LoVo (cell line): ENCODE measurements at places on chromosomes 13 and 19.

DNA sequence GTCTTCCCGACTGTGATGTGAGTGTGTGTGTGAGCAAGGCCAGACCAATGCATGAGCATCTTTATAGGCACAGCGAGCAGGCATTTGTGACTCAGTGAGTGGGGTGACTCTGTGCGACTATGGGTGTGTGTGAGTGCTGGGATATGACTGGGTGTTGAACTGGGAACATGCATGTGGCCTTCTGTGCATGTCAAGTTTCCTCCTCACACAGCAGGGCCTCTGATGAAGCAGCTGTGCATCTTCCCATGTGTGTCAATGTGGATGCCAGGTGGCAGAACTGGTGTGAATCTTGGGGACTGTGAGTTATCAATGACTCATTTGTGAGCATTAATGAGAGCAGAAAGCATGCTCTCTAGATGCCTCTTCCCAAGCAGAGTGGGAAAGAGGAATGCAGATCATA is 12.1 kb upstream of the LGALS14 start:
- no peak for DNase-seq

GRCh38 chr13:85132986-85133385 is 666.2 kb downstream of the SLITRK6 start:
- DNase-seq = no peak

DNA sequence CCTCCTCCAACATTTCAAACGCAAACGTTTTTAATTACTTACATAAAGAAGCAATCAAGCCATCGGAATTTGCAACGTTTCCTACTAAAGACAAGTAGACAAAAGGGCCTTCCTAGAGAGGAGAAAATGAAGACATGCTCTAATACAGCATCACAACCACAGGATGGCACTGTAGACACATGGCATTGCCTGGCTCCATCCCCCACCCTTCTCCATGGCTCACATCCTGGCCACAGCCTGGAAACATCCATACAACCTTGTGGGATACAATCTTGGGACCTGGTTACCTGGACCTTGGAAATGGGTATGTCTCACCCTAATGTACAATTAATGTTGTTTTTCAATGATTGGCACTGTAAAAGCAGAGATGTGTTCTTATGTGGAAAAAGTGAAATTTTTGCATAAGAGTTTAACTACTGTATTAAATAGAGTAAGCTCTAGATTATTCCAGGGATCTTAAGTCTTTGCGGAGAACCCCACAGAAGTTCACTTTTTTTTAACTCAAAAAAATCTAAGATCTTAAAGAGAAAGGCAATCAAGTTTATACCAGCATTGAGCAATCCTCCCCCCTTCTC is 21.5 kb downstream of the EBPL start:
- DNase-seq = peak; percentile 57

GRCh38 chr19:44722131-44723121 is 23.5 kb downstream of the CEACAM16 start:
- DNase-seq = no peak

DNA sequence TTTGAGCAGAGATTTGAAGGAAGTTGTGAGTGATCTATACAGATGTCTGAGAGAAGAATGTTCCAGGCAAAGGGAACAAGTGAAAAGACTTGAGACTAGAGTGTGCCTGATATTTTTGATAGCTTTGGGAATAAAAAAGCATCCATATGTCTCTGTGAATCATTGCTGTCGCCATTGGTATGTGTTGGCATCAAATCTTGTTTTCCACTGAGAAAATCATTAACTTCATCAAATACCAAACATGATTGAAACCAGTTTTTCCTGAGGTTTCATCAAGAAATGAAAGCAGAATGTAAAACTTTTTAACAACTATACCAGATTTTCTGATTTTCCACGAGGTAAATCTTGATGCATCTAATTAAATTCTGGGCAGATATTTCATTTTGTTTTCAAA is 862.6 kb downstream of the DIAPH3 start:
- DNase-seq = no peak

- DNase-seq = no peak
Measured at GRCh38 chr19:18440415-18440877, 2.5 kb upstream of the ISYNA1 start.

- no peak for DNase-seq
Measured at GRCh38 chr13:99982731-99983498, 1.3 kb downstream of the ZIC2 start.

DNA sequence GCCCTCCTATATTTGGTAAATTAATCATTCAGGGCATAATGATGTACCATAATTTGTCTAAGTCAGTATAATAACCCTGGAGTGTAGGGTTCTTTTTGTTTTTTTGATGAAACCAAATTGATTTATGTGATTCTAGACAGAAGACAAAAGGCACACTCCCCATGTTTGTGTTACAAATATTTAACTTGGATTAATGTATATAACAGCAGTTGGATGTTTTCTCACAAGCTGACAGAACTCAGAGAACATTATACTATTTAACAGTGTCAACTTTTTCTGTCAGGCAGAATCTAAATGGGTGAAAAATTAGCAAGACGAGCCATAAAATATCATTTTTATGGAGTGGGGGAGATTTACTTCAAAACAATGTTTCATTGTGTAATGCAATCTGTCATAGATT is 15.2 kb downstream of the CBY2 start:
- DNase-seq = no peak

GRCh38 chr13:91574766-91575165 is 176.3 kb downstream of the GPC5 start:
- no peak for DNase-seq

DNA sequence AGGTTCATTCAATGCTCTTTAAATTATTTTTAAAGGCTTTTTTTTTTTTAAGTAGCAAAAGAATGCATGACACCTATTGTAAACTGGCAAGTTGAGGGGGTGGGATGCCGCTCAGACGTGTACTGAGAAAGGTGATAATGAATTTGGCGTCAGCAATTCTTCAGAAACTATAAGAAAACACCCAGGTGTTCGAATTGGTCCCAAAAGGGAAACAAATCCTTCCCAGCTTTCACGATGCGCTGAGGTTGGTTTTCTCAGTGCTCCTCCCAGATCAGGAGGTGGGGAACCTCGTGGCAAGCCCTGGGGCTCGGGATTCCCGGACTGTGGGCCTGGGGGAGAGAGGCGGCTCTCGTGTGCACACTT is 543 bp upstream of the FAM124A start:
- DNase-seq = no peak

DNA sequence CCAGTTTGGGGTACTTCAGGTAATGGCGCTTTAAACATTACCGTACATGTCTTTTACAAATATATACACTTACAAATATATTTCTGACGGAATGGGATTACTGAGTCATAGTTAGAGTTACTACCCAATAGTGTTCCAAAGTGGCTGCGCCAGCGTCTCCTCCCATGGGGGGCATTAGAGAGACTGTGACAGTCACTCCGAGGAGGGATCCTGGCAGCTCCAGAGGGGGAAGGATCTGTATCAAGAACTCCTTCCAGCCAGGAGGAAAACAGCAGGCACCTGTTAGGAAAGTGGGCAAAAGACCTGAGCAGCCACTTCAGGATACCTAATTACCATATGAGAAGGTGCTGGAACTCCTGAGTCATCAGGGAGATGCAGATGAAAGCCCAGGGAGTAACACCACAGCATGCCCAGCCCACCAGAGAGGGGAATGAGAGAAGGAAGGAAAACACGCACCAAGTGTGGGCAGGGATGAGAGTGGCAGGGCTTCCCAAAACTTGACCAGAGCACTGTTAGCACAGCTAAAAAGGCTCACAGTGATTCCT is 52.9 kb downstream of the SLC7A9 start:
- no peak for DNase-seq

DNA sequence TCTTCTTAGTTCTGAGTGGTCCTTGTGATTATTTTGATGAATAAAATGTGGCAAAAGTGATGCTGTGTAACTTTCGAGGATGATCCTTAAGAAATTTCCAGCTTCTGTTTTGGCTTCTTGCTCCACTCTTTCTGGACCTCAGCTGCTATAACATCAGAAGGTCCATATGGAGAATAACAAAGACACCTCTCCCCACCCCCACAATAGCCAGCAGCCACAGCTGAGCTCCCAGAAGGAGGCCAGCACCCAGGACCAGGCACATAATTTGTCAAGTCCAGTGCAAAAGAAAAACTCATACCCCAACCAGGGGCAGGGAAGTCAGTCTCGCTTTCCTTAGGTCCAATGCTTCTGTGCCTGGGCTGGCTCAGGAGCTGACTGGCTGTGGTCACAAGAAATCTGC is 357.6 kb downstream of the RFC3 start:
- DNase-seq = no peak

DNA sequence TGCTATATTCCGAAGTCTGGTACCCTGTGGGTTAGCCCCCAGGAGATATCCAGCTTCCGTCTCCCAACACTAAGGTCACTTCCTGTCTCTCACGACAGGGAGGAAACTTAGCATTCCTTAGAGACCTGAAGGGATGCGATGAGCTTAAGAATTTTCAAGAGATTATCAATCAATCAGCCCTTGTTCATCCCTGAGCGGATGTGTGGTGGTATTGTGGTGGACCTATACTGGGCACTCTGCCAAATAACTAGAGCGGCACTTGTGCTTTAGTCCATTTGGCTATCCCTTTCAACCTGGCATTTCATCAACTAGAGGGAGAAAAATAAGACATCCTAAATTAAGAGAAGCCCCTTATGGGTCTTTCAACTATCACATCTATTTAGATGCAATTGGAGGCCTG is 30.9 kb upstream of the ZNF562 start:
- no peak for DNase-seq

DNA sequence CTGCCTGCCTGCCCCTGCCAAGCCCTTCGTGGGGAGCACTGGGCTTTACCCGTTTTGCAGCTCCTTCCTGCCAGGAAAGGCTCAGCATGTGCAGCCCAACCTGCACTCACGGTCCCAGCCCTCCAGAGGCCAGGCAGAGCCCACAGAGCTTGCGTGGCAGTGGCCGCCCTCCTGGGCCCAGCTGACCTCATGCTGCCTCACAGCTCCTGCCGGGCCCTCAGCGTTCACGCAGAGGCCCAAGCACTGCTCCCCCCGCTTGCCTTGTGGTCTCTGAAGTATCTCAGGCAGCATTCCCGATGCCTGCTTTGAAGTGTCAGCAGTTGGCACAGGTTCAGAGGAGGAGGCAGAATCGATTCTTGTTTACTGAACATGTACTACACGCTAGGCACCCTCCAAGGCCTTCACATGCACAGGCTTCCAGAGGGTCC is 32.5 kb downstream of the CAPN12 start:
- no peak for DNase-seq

GRCh38 chr13:102693776-102694175 is 1.1 kb downstream of the METTL21C start:
- no peak for DNase-seq

DNA sequence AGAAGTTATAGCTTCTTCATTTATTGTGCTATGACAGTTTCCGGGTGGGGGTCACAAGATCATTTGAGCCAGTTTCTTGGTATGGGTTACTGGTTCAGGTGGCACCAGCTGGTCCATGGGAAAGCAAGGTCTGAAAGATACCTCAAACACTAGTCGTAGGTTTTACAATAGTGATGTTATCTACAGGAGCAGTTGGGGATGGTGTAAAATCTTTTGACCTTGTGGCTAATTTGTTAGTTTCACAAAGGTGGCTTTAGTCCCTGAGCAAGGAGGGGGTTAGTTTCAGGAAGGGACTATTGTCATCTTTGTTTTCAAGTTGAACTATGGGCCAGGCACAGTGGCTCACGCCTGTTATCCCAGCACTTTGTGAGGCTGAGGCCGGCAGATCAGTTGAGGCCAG is 24.6 kb downstream of the CHST8 start:
- DNase-seq = no peak

DNA sequence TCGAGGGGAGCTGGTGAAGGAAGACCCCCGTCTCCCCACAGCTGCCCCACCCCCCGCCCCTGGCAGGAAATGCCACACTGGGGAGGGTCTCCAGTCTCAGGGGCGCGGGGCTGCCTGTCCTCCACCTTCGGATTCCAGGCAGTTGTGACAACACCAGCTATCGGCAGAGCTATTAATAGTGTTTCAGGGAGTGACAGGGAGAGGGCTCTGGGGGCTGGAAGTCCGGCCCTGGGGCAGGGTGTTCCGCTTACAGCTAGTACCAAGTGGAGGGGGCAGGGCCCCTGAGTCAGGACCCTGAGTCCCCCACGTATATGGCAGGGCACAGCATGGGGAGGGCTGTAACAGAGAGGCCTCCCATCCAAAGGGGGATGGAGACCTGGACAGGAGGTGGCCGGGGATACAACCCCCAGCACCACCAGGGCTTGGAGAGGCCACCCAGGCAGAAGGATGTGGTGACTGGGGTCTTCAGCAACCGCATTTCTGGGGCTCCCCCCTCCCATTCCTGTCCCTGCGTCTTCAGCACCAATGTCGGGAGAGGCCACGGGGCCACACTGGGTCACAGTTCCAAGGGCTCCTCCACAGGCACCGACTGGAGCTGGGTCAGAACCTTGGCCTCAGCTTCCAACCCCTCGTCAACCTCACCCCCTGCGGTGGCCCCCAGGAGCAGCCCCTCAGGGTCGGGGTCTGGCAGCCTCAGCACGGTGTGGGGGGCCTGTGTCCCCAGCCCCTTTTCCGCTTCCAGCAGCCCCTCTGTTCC is 3.9 kb downstream of the SIX5 start:
- no peak for DNase-seq

DNA sequence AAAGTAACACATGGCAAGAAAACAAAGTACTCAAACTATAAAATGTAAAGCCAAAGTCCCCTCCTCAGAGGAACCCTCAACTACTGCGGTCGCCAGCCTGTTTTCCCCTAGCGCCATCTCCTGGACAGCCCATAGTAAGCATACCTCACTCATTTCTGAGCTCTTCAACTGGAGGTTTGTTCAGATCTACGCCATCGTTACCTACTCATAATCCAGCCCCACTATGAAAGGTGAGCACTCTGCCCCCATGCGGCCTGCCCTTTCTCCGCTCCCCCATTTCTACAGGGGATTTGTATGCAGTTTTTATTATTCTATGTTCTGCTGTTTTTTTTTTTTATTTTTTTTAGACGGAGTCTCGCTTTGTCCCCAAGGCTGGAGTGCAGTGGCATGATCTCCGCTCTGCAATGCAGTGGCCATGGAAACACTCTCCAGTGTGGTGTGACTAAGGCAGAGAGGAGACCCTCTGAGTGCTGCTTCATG is 26.2 kb downstream of the OPA3 start:
- no peak for DNase-seq

GRCh38 chr19:5452594-5453565 is 2.3 kb upstream of the ZNRF4 start:
- peak; percentile 14 for DNase-seq

- no peak for DNase-seq
Measured at GRCh38 chr13:113664751-113665596, 2.0 kb upstream of the GRK1 start.

DNA sequence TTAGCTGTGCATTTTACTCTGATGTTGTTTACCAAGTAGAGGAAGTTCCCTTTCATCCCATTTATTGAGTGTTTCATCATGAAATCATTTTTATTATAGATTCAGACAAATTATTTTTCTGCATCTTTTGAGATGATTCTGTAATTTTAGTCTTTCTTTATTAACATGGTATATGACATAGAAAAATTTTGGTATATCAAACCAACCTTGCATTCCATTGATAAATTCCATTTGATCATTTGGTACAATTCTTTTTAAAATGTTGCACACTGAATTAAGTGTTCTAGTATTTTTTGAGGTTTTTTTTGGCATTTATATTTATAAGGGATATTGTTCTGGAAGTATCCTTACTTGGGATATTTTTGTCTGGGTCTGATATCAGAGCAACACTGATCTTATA is 308.4 kb downstream of the DLEU7 start:
- DNase-seq = no peak
